ENCODE measurements at places on chromosomes 4 and X.

DNA sequence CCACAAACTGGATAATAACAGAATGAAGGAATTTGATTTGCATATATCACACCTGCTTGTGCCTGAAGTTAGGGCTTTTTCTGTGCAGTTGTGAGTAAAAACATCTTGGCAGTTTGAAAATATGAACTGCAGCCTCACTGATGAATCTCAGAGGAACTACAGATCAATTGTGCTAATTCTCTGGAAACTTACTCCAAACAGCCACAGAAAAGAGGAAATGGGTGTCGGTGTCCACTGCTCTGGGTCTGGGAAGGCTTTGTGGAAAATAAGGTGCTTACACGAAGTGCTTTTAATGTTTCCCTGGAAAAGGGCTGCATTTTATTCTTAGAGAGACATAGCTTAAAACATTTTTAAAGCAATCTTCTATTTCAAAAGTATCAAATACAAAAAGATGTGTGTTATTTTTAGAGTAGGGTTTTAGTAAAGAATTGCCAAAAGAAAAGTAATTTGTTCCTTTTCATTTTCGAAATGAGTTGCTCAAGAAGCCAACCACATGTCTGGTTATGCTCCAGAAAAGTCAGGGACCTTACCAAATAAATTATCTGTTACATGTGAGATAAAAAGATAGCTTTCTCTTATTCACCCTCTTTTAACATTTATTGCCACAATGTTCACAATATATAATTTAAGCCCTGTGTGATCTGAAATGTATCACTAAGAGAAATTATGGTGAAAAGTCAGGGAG lies 240.1 kb downstream of the FRAS1 start:
- DNase-seq, result peak; percentile 2

- DNase-seq, result peak; percentile 22
Measured at GRCh38 chrX:140572724-140573123, 67.9 kb upstream of the SOX3 start.

DNA sequence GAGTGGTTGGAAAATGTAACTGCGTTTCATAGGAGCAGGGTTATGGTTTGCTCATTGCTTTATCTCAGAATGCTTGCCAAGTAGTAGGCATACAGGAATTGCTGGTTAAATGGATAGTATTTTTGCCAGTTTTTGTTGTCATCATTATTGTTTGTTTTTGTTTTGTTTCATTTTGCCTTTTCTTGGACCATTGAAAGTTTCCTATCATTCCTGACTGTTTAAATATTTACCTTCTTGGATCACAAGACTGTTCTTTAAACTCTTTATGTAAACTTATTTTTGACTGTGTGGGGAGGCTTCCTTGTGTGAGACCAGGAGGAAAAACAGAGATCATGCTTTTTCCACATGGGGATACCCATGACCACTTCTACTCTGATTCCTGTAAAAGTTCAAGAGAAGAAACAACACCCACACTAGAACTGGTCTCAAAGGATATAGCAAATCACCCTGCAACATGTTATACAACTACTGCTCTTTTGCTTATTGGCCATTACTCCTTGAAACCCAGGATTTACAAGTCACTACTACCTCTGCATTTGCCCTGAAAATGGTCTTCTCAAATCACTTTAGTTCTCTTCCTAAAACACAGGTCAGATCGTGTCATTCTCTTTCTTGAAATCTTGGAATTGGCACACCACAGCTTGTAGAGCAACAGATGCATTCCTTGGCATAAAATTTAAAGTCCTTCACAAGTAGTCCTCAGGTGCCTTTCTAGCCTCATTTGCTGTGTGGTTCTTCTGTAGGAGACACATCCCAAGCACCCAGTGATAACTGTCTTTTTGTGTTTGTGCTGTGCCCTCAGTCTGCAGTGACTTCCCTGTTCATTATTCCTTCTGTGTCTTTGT lies 51.3 kb downstream of the FNIP2 start:
- no peak for DNase-seq

- no peak for DNase-seq
Measured at GRCh38 chr4:164856396-164856795, 20.6 kb upstream of the APELA start.

DNA sequence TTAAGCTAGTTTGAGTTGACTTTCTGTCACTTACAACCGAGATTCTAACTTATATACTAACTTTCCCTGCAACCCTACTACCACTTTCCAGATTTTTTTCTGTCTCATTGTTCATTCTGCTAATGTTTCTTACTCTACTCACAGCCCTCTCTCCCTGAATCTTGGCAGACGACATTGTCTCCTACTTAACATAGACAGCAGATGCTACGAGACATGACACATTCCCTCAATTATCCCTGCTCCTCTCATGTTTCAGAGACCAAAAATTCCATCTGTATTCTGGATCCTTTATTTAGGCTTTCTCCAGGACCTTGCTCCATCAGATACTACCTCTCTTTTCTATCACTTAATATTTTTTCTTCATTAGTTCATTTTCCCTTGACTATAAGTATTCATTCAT lies 379.1 kb upstream of the TEX13C start:
- DNase-seq, result no peak

DNA sequence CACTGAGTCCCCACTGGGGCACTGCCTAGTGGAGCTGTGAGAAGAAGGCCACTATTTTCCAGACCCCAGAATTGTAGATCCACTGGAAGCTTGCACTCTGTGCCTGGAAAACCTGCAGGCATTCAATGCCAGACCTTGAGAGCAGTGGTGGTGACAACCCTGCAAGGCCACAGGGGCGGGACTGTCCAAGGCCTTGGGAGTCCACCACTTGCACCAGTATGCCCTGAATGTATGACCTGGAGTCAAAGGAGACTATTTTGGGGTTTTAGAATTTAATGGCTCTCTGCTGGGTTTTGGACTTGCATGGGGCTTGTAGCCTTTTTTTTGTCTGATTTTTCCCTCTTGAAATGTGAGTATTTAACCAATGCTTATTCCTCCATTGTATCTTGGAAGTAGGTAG lies 145.8 kb downstream of the MSN start:
- DNase-seq, result no peak

GRCh38 chr4:81031796-81032551 lies 1.5 kb downstream of the BMP3 start:
- no peak for DNase-seq

- no peak for DNase-seq
Measured at GRCh38 chr4:122826079-122826527, 528 bp upstream of the FGF2 start.

- DNase-seq, result no peak
Measured at GRCh38 chrX:3393178-3393577, 46.7 kb upstream of the MXRA5 start.

GRCh38 chrX:107713543-107714205 lies 61.9 kb downstream of the TSC22D3 start:
- no peak for DNase-seq
